ENCODE measurements at places on chromosomes 6 and 20.

DNA sequence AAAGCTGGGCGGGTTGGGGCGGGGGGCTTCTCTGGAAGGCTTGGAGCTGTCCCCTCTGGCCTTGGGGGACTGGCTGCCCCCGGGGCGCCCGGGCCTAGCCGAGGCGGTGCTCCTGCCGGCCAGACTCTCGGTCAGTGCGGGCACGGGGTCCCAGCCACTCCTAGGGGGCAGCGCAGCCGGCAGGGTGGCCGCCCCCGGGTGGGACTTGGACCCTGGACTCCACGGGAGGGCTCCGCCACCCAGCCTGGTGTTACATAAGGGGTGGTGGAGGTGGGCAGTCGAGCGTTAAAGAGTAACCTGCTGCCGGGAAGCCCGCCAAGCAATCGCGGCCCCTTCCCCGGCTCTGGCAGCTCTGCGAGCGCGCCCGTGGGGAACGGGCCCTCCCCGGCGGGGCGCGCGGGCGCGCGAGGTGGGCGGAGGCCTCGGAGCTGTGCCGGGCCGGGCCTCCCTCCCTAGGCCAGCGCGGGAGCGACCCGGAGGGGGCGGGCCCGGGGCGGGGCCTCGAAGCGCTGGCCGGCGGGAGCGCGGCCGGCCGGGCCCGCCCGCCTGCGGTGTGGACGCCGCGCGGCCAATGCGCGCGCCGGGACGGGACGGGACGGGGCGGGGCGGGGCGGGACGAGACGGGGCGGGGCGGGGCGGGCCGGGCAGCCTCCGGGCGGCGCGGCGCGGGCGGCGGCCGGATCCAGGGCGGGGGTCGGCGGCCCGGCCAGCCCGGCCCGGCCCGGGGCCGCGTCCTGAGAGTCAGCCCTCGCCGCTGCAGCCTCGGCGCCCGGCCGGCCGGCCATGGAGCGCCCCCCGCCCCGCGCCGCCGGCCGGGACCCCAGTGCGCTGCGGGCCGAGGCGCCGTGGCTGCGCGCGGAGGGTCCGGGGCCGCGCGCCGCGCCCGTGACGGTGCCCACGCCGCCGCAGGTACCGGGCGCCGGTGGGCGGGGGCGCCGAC, at the start of gene SLC2A4RG:
SLC2A4RG (plus strand) TSS at position 647 of the 940 bp plus-strand sequence; CDS start at position 784, 137 bp downstream.
- no peak for DNase-seq

GRCh38 chr6:55670850-55671413, 91.9 kb upstream of the HMGCLL1 start:
- no peak for DNase-seq

- DNase-seq, result no peak
Observed at GRCh38 chr6:158143700-158144099, 24.4 kb downstream of the SERAC1 start.

DNA sequence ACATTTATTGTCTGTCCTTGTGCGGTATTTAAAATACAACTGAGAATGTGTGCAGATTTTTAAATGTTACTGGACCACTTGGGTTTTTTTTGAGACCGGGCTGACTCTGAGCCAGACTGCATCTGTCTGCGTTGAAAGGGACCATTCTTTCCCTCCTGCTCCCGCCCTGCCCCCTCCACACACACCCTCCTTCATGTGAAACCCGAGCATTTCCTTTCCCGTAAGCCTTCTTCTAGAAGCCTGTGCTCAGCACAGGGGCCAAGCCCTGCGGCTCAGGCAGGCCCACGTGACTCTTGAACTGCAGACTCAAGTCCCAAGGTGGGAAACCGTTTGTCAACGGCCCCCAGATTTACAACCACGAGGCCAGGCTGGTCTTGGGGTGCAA, 82.7 kb upstream of the FOXC1 start:
- no peak for DNase-seq

- DNase-seq, result no peak
Observed at GRCh38 chr20:57748601-57749130, 38.9 kb upstream of the PMEPA1 start.

DNA sequence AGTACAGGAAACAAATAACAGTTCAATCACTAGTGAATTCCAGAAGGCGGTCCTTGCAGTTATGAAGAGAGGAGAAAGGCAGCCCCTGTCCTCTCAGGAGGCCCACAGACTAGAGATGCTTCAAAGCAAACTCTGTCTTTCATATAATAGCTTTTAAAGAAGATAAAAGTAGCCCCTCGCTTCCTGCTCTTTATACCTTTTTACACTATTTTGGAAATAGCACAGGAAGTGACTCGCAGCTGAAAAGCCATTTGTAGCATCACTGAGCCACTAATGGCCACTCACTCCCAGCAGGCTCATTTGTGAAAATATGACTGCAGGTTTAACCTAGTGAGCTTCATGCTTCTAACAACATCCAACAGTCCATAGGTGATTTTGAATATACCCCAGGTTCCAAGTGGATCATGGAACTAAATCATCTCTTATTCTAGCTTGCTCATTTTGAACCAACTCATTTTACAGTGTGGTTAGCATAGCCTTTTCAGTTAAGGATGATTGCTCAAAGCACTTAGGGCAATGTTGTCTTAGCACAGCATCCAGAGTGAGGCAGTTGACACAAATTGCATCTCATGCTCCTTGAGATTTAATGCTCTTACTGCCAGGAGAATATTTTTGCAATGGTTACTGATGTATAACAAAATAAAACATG, 136.0 kb upstream of the NRSN1 start:
- DNase-seq, result no peak

Measured in cortex of kidney (tissue), 1 donor.